Activated CD8-positive, alpha-beta memory T cell treated with anti-CD3 and anti-CD28 coated beads for 24 hours (primary cell): ENCODE measurements at places on chromosomes 2 and 18.

GRCh38 chr2:161420406-161421074 lies 4.4 kb downstream of the TBR1 start:
- DNase-seq = no peak

GRCh38 chr2:101467306-101467705 lies 7.6 kb downstream of the RFX8 start:
- no peak for DNase-seq

GRCh38 chr2:142754182-142754581 lies 123.3 kb upstream of the KYNU start:
- DNase-seq = no peak

DNA sequence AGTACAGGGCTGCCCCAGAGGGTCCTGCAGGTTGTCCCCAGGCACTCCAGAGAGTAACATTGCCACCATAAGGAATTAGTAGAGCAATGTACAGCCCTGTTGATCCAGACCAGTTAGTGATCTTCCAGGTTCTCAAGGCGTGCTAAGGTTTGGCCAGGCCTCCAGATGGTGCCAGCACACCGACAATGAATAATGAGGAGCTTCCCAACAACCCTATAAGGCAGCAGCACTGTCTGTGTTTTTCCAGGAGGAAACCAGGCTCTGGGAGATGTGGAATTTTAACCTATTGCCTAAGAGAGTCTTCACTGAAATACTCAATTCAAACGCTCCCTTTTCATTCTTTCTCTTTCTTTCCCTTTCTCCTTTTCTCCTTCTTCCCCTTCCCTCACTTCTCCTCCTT lies 122.1 kb downstream of the MGAT5 start:
- no peak for DNase-seq

DNA sequence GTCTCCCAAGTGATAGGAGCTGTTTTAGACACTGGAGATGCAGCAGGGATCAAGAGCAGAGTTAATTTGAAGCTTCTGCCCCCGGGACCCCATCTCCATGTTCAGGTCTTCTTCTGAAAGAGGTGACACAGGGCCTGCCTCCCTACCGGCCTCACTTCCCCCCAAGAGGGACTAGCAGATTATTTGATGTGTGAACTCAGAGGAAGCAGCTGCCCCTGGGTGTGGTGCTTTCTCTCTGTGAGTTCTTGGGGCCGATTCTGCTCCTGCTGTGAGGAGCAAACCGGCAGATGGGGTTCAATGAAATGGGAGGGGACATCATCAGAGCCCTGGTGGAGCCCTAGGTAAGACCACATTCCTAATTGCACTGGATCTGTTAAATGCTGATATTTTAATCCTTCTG lies 193.4 kb downstream of the FBXO15 start:
- DNase-seq = no peak

GRCh38 chr2:123061534-123061933 lies 963.6 kb upstream of the CNTNAP5 start:
- no peak for DNase-seq

DNA sequence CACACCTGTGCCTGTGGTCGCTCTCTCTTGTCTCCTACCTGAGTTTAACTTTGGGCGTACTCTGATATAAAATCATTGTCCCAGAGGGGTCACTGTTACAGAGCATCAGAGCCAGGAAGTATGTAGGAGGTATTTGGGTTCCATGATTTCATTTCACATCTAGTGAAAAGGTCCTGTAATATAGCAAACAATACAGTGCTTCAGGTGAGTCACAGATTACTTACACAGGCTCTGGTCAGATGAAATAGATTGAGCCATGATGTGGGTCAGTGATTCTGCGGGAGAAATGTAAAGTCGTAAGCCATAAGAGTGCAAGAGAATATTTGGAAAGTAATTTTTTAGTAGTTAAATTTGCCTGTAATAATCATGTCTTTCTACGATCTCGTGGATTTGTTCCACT lies 70.2 kb downstream of the SOCS6 start:
- no peak for DNase-seq

- no peak for DNase-seq
These were observed 160.8 kb downstream of the AGPS start for GRCh38 chr2:177553176-177553884.

DNA sequence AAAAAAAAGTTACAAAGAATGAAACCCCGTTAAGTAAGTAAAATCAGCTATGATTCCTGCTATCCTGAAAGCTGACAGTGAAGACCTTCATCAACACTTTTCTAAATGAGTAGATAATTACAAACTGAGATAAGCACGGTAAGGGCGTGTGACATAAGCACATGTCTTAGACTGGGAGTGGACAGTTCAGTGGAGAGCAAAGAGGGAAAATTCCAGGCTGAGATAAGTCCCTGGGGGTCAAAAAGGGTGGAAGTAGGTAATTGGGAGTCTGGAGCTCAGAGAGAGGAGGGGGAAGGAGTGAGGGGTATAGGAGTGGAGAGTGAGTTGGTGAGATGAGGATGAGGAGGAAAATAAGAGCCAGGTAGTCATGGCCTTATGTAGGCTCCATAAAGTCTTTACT lies 4.4 kb upstream of the IL1A start:
- no peak for DNase-seq

DNA sequence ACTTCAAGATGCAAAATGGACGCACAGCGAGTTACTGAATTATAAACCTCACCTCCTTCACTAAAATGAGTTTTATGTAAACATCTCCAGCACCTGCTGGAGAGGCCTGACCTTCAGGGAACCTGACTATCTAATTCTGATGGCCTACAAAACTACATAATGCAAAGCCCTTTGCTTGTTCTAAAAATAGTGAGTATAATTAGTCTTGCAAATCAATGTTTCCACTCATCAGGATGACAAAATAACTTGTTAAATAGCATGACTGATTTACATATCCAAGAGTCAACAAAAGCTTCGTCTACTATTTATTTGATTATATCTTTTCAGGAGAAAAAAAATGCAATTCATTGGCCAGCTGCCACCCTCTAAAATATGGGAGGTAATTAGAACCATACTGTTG lies 326.3 kb upstream of the MC4R start:
- no peak for DNase-seq

- no peak for DNase-seq
These were observed 139.6 kb upstream of the MYCN start for GRCh38 chr2:15800495-15801329.

- no peak for DNase-seq
These were observed 243.5 kb downstream of the ASXL3 start for GRCh38 chr18:33821503-33821902.

DNA sequence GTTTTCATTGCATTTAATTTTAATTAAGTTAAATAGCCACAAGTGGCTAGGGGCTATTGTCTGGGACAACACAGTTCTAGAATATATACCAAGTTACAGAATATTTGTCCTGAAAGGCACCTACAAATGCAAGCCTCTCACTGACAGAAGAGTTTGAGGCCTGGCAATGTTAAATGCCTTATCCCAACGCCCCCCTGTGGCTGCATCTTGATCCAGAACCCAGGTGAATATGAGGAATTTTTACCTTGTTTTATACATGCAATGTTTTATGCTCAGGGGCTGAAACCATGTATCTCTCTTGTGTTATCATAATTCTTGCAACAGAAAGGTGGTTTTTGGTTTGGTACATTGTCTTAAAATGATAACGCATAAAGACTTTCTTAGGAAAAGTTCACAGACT lies 71.8 kb upstream of the SEC11C start:
- no peak for DNase-seq

GRCh38 chr2:15498554-15498953 lies 62.6 kb downstream of the NBAS start:
- no peak for DNase-seq

GRCh38 chr2:37590119-37590571 lies 81.3 kb downstream of the CDC42EP3 start:
- DNase-seq = no peak

GRCh38 chr2:20050104-20050645 lies 1.3 kb downstream of the LAPTM4A start:
- DNase-seq = no peak

DNA sequence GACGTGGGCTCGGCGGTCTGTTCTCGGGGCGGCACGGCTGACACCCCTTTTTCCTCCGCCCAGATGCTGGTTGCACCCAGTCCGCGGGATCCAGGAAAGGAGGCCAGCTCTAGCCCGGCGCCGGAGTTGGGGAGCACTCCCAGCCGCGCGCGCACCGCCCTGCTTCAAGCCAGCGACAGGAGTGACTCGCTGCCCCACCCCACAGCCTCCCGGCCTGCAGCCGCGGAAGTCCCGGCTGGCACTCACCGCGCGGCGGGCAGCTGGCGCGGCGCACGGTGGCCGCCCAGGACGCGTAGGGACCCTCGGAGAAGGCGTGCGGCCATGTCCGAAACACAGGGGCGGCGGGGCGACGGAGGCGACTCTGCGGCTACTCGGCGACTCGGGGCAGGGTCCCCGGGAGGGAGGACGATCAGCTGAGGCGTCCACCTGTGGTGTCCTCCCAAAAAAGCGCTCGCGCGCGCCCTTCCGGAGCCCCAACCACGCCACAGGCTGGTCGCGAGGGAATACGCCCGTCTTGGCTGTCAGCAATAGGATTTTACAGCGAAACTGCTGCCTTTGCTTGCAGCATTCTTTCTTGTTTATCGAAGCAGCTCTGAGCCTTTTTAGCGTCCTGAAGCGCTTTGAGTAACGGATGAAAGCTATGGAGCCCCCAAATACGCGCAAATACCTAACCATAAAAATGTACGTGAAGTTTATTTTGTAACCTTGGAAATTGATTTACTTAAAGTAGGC lies at the start of gene ACADL:
Gene ACADL (minus strand): TSS at position 507 of the 732 bp plus-strand sequence. CDS start 184 bp downstream, at position 323.
- DNase-seq = peak; percentile 57

GRCh38 chr18:51235009-51235789 lies 37.7 kb upstream of the MEX3C start:
- DNase-seq = peak; percentile 63

GRCh38 chr2:69298261-69298660 lies 88.8 kb downstream of the GFPT1 start:
- no peak for DNase-seq

DNA sequence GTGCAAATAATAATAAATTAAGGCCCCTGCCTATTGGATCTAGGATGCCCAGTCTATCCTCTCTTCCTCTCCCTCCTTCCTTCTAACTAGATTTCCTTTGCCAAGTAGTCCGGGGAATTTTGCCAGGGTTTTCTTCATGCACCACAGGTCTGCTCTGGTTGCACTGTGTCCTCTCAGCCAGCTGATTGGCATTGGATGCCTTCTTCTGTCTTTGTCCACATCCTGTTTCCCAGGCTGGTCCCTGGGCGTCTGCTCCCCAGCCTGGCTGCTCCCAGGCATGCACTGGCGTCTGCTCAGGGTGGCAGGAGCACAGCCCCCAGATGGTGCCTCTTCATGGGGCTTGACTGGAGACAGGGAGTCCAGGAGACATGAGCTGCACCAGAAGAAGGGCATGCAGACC lies 66.4 kb downstream of the GALR1 start:
- no peak for DNase-seq

DNA sequence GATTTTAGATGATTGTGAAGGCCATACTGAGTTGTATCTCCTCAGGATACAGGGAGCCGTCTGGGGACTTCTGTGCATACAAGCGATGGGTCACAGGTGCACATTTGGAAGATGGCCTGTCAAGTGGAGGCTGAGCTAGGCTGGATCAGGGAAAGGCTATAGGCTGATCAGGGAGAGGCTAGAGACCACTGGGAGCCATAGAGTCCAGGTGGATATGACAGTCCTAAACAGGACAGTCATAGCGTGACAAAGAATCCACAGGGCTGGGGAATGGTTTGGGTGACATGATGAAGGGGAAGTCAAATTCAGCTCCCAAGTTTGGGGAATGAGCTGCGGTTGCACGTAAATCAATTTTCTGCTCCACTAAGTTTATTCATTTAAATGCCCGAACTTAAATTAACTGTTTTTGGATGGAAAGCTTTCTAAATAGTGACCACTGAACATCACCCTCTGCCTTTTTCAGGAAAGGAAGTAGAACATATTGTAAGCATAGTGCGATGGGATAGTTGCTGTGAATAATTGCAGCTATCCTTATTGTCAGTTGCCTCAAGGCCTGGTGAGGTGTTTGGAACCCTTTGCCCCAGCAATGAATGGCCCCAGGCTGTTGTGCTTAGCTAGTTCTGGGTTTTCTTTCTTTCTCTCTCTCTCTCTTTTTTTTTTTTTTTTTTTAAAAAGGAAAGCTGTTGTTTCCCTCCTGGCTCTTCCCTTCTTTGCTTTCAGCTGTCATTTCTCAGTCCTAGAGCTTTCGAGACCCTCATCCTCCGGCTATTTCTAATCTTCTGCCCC lies 50.5 kb downstream of the KLHL29 start:
- DNase-seq = peak; percentile 35

- no peak for DNase-seq
These were observed 796 bp downstream of the RFTN2 start for GRCh38 chr2:197674591-197674990.

- no peak for DNase-seq
These were observed 251.1 kb downstream of the SP3 start for GRCh38 chr2:173713904-173714555.

DNA sequence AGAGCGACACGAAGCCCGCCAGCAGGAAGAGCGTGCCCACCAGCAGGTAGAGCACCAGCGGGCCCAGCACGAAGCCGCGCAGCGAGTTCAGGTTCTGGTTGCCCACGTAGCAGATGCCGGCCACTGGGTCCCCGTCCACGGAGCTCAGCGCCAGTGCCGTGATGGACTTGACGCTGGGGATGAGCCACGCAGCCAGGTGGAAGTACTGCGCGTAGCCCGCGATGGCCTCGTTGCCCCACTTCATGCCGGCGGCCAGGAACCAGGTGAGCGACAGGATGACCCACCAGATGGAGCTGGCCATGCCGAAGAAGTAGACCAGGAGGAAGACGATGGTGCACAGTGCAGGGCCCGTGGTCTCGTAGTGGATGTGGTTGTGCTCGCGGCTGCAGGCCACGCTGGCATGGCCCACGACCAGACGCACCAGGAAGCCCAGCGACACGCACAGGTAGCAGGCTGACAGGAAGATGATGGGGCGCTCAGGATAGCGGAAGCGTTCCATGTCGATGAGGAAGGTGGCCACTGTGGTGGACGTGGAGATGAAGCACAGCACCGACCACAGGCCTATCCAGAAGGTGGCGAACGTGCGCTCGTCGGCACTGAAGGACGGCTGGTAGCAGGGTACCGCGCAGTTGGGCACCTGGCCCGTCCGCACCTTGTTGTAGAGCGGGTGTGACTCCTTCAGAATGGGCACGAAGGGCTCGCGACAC lies 2.1 kb downstream of the FZD5 start:
- DNase-seq = no peak

DNA sequence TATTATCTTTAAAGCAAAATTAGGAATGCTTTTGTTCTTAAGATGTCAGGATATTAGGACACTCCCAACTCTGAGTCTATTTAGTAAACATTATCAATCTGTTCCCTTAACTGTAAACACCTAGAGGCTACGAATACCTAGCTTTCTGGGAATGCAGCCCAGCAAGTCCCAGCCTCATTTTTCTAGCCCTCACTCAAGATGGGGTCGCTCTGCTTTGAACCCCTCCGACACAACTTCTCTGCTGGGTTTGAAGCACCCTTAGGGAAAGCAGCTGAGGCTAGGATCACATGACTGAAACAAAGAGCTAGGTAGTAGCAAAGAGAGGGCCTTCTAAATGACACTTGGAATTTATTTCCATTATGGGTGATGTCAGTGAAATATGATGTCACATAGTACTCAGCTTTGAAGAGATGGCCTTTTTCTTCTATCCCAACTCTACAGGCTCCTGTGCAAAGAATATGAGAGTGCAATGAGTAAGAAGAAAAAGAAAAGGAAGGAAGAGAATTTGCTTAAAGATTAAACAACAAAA lies 114.7 kb downstream of the CSRNP3 start:
- no peak for DNase-seq
